ENCODE measurements at places on chromosomes 12 and 14. TPM values are rescaled to one million over a fixed set of nuclear protein-coding genes. Genes with fewer than 3 reads are reported as not detected.

The AMHR2 gene
- total RNA-seq: not detected

The CLEC1B gene
- total RNA-seq: not detected

The NEUROD4 gene
- not detected for total RNA-seq

The ORAI1 gene
- total RNA-seq: 13.4 TPM

The PLEK2 gene
- total RNA-seq: 2.8 TPM

The ITGB7 gene
- total RNA-seq: 0.54 TPM

The CABP1 gene
- total RNA-seq: 0.54 TPM

The RAPGEF3 gene
- 16.6 TPM for total RNA-seq

The PLD4 gene
- total RNA-seq: 0.16 TPM

The ARHGEF25 gene
- 18.3 TPM for total RNA-seq

The CYP46A1 gene
- 0.36 TPM for total RNA-seq

The APOF gene
- total RNA-seq: not detected

The TAS2R14 gene
- 5.2 TPM for total RNA-seq

The SPX gene
- total RNA-seq: 0.54 TPM

The GLTP gene
- 55.1 TPM for total RNA-seq

The SALL2 gene
- total RNA-seq: 5.3 TPM

The CELA1 gene
- total RNA-seq: not detected

The TMEM119 gene
- total RNA-seq: 164 TPM

The AMN gene
- total RNA-seq: not detected

The CIROP gene
- not detected for total RNA-seq

The TAS2R9 gene
- 0.09 TPM for total RNA-seq

The ACOT6 gene
- total RNA-seq: not detected

The AICDA gene
- not detected for total RNA-seq

The RGS6 gene
- total RNA-seq: not detected

The GPR135 gene
- total RNA-seq: 4.3 TPM

The PXMP2 gene
- 19.2 TPM for total RNA-seq

The SLC17A8 gene
- total RNA-seq: not detected
